ENCODE measurements at places on chromosomes 3 and 15. TPM values are rescaled to one million over a fixed set of nuclear protein-coding genes. Genes with fewer than 3 reads are reported as not detected.

- no peaks in the 10 kb centered on the region for H3K4me1 ChIP-seq
- H3K27me3 ChIP-seq: no peaks in the 10 kb centered on the region
- no peak overlapping the region for H3K4me3 ChIP-seq
- H3K27ac ChIP-seq: no peak overlapping the region
- no peak for DNase-seq
Observed at GRCh38 chr15:62211348-62211747, 46.3 kb upstream of the C2CD4B start.

- peaks cover 4% of the 10 kb centered on the region for H3K4me1 ChIP-seq
- H3K36me3 ChIP-seq: no peaks in the 10 kb centered on the region
- H3K27ac ChIP-seq: no peak overlapping the region
- no peak for DNase-seq
- H3K27me3 ChIP-seq: no peaks in the 10 kb centered on the region
- no peak overlapping the region for H3K4me3 ChIP-seq
Observed at GRCh38 chr15:60737217-60737616, 258.3 kb upstream of the ICE2 start.

- H3K4me1 ChIP-seq: no peaks in the 10 kb centered on the region
- no peak overlapping the region for H3K4me3 ChIP-seq
- H3K27ac ChIP-seq: no peak overlapping the region
- H3K36me3 ChIP-seq: no peaks in the 10 kb centered on the region
- no peaks in the 10 kb centered on the region for H3K27me3 ChIP-seq
Observed at GRCh38 chr3:41259449-41260062, 60.3 kb downstream of the CTNNB1 start.

- no peaks in the 10 kb centered on the region for H3K36me3 ChIP-seq
- no peak overlapping the region for H3K27ac ChIP-seq
- no peaks in the 10 kb centered on the region for H3K27me3 ChIP-seq
- no peaks in the 10 kb centered on the region for H3K4me1 ChIP-seq
- H3K4me3 ChIP-seq: no peak overlapping the region
Observed at GRCh38 chr3:35198857-35199256, 440.5 kb upstream of the ARPP21 start.

- H3K27me3 ChIP-seq: no peaks in the 10 kb centered on the region
- H3K27ac ChIP-seq: no peak overlapping the region
- no peak overlapping the region for H3K4me3 ChIP-seq
- peak; percentile 5 for DNase-seq
Observed at GRCh38 chr3:126132751-126133511, 47.5 kb downstream of the ALDH1L1 start.

- DNase-seq: peak; percentile 88
- no peaks in the 10 kb centered on the region for H3K27me3 ChIP-seq
- no peak overlapping the region for H3K27ac ChIP-seq
- no peak overlapping the region for H3K4me3 ChIP-seq
Observed at GRCh38 chr3:39260957-39261356, 18.9 kb downstream of the CX3CR1 start.

- H3K4me3 ChIP-seq: no peak overlapping the region
- no peaks in the 10 kb centered on the region for H3K36me3 ChIP-seq
- H3K27me3 ChIP-seq: no peaks in the 10 kb centered on the region
- DNase-seq: no peak
- no peak overlapping the region for H3K27ac ChIP-seq
Observed at GRCh38 chr15:79373728-79374127, 58.4 kb upstream of the MINAR1 start.

DNA sequence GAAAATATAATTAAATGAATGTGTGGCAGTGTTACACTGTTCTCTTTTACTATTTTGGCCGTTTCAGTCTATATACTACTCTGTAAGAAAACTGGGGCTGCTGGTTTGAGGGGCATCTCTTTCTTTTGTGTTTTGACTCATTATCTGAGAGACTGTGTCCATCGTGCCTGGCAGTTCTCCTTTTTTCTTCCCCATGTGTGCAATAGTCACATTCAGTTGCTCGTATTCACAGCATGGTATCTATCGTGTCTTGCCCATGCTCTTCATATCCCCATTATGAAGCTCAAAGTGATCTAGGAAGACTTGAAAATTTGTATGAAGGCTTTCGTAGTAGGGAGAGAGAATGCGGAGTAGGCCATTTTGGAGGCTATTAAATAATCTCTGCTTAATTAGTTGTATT, 29.8 kb upstream of the FAH start:
- H3K4me1 ChIP-seq: no peaks in the 10 kb centered on the region
- no peak overlapping the region for H3K4me3 ChIP-seq
- peaks cover 10% of the 10 kb centered on the region for H3K36me3 ChIP-seq
- no peaks in the 10 kb centered on the region for H3K27me3 ChIP-seq

- no peak overlapping the region for H3K4me3 ChIP-seq
- H3K4me1 ChIP-seq: no peaks in the 10 kb centered on the region
- DNase-seq: peak; percentile 52
- H3K27ac ChIP-seq: no peak overlapping the region
Observed at GRCh38 chr3:192812743-192813383, 85.5 kb upstream of the FGF12 start.

GRCh38 chr15:33153548-33153947, 41.0 kb downstream of the FMN1 start:
- no peaks in the 10 kb centered on the region for H3K4me1 ChIP-seq
- peak overlapping the region; percentile 11 for H3K27ac ChIP-seq
- no peak overlapping the region for H3K4me3 ChIP-seq
- H3K27me3 ChIP-seq: no peaks in the 10 kb centered on the region
- DNase-seq: no peak

- H3K36me3 ChIP-seq: no peaks in the 10 kb centered on the region
- peaks cover 3% of the 10 kb centered on the region for H3K4me1 ChIP-seq
- no peak overlapping the region for H3K27ac ChIP-seq
Observed at GRCh38 chr3:46365737-46366524, 4.8 kb upstream of the CCR5 start.

GRCh38 chr15:70853318-70853972, 512 bp downstream of the LARP6 start:
- H3K36me3 ChIP-seq: no peaks in the 10 kb centered on the region
- H3K4me3 ChIP-seq: peak overlapping the region; percentile 51
- H3K27ac ChIP-seq: peak overlapping the region; percentile 91
- H3K4me1 ChIP-seq: peaks cover 4% of the 10 kb centered on the region
- DNase-seq: peak; percentile 34
- no peaks in the 10 kb centered on the region for H3K27me3 ChIP-seq

GOLGA8Q gene
- total RNA-seq: 2.0 TPM

DHFR2 gene
- 6.7 TPM for total RNA-seq

TICRR gene
- total RNA-seq: 0.14 TPM

C3orf18 gene
- total RNA-seq: 10.6 TPM

HPS3 gene
- total RNA-seq: 32.5 TPM

MESP2 gene
- total RNA-seq: not detected

PPM1L gene
- 39.7 TPM for total RNA-seq

KBTBD13 gene
- not detected for total RNA-seq

GPR160 gene
- 4.6 TPM for total RNA-seq

BLOC1S6 gene
- total RNA-seq: 42.8 TPM
